ENCODE measurements at places on chromosomes 12 and 14. TPM values are rescaled to one million over a fixed set of nuclear protein-coding genes. Genes with fewer than 3 reads are reported as not detected.

The SPRYD3 gene
- total RNA-seq = 29.8 TPM

The FAM181A gene
- not detected for total RNA-seq

The DHRS2 gene
- 2.0 TPM for total RNA-seq

The MARK3 gene
- 85.3 TPM for total RNA-seq

The CNTN1 gene
- not detected for total RNA-seq

The CTDSP2 gene
- total RNA-seq = 114 TPM

The SIX6 gene
- not detected for total RNA-seq

The RPGRIP1 gene
- total RNA-seq = not detected

The SAV1 gene
- 6.2 TPM for total RNA-seq

The ADAM20 gene
- 0.23 TPM for total RNA-seq

The OR4N5 gene
- not detected for total RNA-seq

The FOXA1 gene
- not detected for total RNA-seq

The CDCA3 gene
- 77.3 TPM for total RNA-seq

The ENDOU gene
- not detected for total RNA-seq

The TRAF3 gene
- total RNA-seq = 42.4 TPM

The YAF2 gene
- total RNA-seq = 37.0 TPM

The DTX1 gene
- not detected for total RNA-seq

The OASL gene
- total RNA-seq = 10.6 TPM

The CCDC177 gene
- total RNA-seq = not detected

The NKX2-1 gene
- not detected for total RNA-seq

The SRRM4 gene
- total RNA-seq = not detected

The ARHGDIB gene
- total RNA-seq = 1,655 TPM

The RNASE3 gene
- not detected for total RNA-seq

The DEPDC4 gene
- total RNA-seq = 2.1 TPM

The PIANP gene
- not detected for total RNA-seq

The KSR2 gene
- 0.05 TPM for total RNA-seq

The KRT74 gene
- not detected for total RNA-seq

The SLC25A21 gene
- total RNA-seq = not detected

The COPS7A gene
- total RNA-seq = 23.5 TPM

The FBLN5 gene
- total RNA-seq = 2.0 TPM

The SMOC1 gene
- not detected for total RNA-seq

The PLD4 gene
- total RNA-seq = 0.11 TPM

The RAP1B gene
- total RNA-seq = 199 TPM

The DYRK4 gene
- 25.2 TPM for total RNA-seq

The CINP gene
- 28.2 TPM for total RNA-seq

The LRP1-AS gene
- not detected for total RNA-seq

The CCDC197 gene
- total RNA-seq = not detected

The SYNDIG1L gene
- total RNA-seq = not detected

The RFLNA gene
- not detected for total RNA-seq

The FOXG1 gene
- not detected for total RNA-seq

The CLEC2D gene
- 269 TPM for total RNA-seq

The ALDH6A1 gene
- 13.9 TPM for total RNA-seq

The TBK1 gene
- total RNA-seq = 35.4 TPM

The GPR84 gene
- total RNA-seq = 0.39 TPM

The PACS2 gene
- 34.6 TPM for total RNA-seq

The MYF6 gene
- not detected for total RNA-seq

The OTX2 gene
- not detected for total RNA-seq

The NRL gene
- 2.9 TPM for total RNA-seq

The TAS2R7 gene
- not detected for total RNA-seq

The OGFOD2 gene
- total RNA-seq = 20.8 TPM

The MSI1 gene
- total RNA-seq = not detected

The SPX gene
- total RNA-seq = 0.52 TPM

The DBX2 gene
- not detected for total RNA-seq
